AG04450 (cell line): ENCODE measurements at places on chromosomes 1 and 21. TPM values are rescaled to one million over a fixed set of nuclear protein-coding genes. Genes with fewer than 3 reads are reported as not detected.

GRCh38 chr1:79430437-79430836, 423.9 kb upstream of the ADGRL4 start:
- no peak for DNase-seq

GRCh38 chr21:25039461-25040380, 567.6 kb downstream of the MRPL39 start:
- DNase-seq, result no peak

The H3-3A gene
- 260 and 330 TPM in 2 replicates for polyA plus RNA-seq

DNA sequence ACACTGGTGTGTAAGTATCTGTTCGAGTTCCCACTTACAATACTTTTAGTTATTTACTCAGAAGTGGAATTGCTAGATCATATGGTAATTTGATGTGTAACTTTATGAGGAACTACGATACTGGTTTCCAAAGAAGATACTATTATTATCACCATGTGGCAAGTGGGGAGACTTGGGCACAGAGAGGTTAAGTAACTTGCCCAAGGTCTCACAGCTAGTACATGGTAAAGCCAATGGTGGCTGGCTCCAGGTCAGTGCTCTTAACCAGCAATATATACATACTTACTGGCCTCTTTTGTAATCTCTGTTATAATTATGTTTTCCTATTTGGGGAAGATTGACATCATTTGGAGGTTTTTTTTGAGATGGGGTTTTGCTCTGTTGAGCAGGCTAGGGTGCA, 138.9 kb upstream of the HNRNPU start:
- DNase-seq, result no peak

The TRAF3IP3 gene
- polyA plus RNA-seq, result 0.06 and 0.10 TPM in 2 replicates

DNA sequence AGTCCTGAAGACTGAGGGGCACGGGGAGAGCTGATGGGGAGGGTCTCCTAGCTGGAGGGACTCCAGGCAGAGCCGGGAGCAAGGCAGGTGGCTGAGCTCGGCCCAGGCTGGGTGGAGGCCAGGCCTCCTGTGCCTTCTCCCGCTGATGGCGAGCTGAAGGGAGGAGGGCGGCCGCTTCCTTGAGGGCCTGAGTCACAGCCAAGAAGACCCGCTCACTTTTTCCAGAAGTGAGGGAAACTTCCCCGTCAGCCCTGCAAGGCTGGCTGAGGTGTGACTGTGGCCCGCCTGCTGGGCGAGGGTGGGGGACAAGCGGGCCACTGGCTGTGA, 1.7 kb upstream of the VWA1 start:
- DNase-seq, result no peak

- DNase-seq, result no peak
These were observed 7.2 kb upstream of the SLX9 start for GRCh38 chr21:44932408-44933181.

- no peak for DNase-seq
These were observed 45.3 kb downstream of the SLC66A1 start for GRCh38 chr1:19357299-19357986.

DNA sequence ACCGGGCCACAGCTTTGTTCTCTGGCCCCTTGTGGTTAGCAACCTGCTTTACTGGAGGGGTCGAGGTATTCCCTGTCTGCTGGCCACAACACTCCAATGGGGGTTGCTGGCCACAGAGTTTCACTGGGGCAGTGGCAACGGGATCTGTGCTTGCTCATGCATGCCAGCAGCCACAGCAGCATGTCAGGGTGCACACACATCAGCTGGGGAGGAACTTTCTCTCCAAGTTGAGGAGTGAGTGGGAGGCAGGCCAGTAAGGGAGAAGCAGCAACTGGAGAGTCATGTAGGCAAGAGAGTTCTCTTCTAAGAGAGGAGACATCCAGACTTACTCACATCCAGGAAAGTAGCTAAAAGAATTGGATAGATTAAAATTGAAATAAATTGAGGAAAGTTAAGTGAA, 38.0 kb downstream of the SAMD13 start:
- DNase-seq, result no peak

GRCh38 chr1:28091043-28091781, 2.8 kb upstream of the EYA3 start:
- peak; percentile 45 for DNase-seq

DNA sequence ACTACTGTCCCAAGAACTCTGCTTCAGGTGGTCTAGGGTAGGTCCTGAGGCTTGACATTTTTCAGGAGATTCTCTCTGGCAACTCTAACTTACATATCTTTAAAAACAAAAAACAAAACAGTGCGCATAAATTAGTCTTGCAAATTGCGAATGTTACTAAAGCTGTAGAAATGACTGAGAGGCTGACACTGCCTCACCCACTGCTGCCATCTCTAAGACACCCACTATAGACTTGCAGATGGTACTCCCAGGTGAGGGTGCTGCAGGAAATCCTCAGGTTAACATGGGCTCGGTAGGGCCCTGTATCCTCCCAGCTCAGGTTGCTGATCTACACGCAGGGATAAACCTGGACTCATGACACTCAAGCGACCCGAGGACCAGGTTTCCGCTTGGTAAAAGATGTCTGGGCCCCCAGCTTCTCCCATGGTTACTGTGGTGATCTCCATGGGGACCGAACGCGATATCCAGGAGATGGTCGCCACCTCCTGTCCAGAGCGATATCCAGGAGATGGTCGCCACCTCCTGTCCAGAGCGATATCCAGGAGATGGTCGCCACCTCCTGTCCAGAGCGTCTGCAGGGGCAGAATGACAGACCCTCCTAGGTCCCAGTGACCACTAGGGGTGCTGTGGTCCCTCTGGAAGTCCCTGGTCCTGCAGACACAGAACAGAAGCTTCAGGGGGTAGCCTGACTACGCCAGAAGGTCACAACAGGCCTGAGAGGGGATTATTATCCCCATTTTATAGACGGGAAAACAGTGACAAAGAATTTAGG, 16.2 kb upstream of the LY9 start:
- DNase-seq, result no peak

GRCh38 chr1:155978973-155979429, 654 bp upstream of the ARHGEF2 start:
- no peak for DNase-seq

DNA sequence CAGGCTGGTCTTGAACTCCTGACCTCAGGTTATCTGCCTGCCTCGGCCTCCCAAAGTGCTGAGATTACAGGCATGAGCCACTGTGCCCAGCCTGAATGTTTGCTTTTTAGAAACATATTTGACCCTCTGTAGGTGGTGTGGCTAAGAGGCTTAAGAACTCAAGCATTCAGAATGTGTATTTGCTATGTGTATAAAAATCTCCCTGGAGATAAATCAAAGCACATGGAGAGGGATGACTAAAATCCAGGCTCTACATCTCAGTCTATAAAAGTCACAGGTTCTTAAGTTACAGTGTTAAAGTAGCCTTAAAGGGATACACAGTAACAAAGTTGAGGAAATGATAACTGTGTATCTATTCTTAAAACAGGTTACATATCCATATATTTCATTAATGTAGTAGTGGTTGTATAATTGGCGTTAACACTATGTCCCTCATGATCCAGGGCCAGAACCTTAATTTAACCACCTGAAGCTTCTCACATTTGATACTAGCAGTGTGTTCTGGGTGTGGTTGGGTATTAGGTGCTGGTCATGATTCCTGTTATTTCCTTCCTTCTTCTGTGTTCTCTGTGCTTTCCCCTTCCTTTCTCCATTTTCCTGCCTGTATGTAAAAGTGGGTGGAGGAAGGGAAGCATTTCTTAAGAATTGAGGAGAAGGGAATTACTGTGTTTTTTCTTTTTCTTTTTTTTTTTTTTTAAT, 16.2 kb downstream of the GIPC2 start:
- DNase-seq, result peak; percentile 73

- DNase-seq, result no peak
These were observed 567.3 kb upstream of the ADAMTS5 start for GRCh38 chr21:27534206-27534605.

- DNase-seq, result peak; percentile 48
These were observed 20.9 kb upstream of the VPS13D start for GRCh38 chr1:12208764-12209494.

GRCh38 chr1:230251644-230252191, 174.4 kb downstream of the PGBD5 start:
- no peak for DNase-seq

DNA sequence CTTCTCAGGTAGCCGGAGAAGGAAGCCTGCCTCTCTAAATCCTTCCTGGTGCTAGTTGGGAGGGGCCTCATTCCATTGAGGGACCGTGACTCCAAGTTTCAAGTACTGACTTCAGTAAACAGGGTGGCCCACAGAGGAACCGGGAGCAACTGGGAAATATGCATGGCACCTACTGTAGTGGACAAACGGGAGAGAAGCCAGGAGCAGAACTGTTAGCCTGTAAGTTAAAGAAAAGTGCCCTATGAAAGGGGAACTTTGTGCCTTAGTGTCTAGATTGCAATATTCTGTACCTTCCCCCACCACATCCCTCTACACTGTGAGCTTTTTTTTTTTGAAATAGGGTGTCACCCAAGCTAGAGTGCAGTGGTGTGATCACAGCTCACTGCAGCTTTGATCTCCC, 33.2 kb upstream of the KANK4 start:
- no peak for DNase-seq

DNA sequence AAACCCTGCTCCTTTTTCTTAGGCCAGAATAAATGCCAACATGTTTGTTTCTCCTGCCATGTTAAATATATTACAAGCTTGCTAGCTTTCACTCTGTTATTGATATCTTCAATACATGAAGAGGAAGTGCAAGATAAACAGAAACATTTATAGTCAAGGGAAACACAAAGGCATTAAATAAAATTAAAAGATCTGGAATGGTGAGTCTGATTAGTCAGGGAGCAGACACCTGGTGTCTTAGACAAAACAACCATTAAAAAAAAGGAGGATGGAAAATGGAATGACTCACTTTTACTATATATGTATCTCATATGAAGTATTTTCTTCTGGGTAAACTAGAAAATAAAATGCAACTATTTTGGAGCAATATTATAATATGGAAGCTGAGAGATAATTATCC, 123.3 kb downstream of the SMYD3 start:
- no peak for DNase-seq

The BSND gene
- polyA plus RNA-seq, result not detected in 2 replicates

The BMP8A gene
- polyA plus RNA-seq, result not detected in 2 replicates

DNA sequence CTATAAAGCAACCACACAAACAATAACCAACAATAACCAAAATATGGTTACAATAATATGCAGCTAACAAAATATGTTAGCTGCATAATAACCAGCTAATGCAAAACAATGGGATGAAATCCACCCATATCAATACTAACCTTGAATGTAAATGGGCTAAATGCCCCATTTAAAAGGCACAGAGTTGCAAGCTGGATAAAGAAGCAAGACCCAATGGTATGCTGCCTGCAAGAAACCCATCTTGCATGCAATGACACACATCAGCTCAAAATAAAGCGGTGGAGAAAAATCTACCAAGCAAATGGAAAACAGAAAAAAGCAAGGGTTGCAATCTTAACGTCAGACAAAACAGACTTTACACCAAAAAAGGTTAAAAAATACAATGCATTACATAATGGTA, 316.5 kb upstream of the NR5A2 start:
- no peak for DNase-seq

- no peak for DNase-seq
These were observed 30.0 kb downstream of the CACHD1 start for GRCh38 chr1:64499966-64500365.

DNA sequence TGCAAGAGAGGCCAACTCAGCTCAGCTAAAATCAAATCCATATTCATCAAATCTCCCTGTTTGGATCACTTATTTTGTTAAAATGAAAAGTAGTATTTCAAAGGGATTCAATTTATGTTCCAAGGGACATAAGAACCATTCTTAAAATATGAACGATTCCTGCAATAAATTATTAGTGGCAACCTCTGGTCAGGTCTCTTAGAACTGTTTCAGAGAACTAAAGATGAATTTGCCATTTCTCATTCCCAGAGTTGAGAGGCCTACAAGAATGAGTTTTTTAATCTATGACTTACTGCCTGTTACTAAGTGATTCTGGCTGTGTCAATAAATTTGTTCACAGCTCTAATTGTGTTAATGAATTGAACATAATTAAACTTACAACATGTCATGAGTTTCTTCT, 268.5 kb downstream of the SPATA17 start:
- no peak for DNase-seq

- no peak for DNase-seq
These were observed 7.6 kb downstream of the CD101 start for GRCh38 chr1:117009132-117009531.

The IL19 gene
- 0.07 TPM in 1 of 2 replicates, not detected in the other for polyA plus RNA-seq

The TDRD5 gene
- polyA plus RNA-seq, result not detected in 2 replicates

DNA sequence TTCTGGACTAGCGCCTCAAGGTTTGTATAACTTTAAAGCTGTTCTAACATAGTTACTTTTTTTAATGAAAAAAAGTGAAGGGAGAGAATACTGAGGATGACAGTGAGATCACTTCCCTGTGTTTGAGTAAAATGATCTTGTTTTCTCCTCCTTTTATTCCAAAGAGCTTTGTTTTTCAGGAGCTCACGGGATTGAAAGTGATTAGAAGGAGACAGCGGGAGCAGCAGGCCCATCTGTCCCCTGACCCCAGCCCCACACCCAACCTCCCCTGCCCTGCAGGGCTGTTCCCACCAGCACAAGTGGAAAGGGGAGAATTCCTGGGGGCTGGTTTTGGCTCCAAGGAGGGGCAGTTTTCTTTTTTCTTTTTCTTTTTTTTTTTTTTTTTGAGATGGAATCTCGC, 2.1 kb upstream of the DNMT3L start:
- no peak for DNase-seq

DNA sequence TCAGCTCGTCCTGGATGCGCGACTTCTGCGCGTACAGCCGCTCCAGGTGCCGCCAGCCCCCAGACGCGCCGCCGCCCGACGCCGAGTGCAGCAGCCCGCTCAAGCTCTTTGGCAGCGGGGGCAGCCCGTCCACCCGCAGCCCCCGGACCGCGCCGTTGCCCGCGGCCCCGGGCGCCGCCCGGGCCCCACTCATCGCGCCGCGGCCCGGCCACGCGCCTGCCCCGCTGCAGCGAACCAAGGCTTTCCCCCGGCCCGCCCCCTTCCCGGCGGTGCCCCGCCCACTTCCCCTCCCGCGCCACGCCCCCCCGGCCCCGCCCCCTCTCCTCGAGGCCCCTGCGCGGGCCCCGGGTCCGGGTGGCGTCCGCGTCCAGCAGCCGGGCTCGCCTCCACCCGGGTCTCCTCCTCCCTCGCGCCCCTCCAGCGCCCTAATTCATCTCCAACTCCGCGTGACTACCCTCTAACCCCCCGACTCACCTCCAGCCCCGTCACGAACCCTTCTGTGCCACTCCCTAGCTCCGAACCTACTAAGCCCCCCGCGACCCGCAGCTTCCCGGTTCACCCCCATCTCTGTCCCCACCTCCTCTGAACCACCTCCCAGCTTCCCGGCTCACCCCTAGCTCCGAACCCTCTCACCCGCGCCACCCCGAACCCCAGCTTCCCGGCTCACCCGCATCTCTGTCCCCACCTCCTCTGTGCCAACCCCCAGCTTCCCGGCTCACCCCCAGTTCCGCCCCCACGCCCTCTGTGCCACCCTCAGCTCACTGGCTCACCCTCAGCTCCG, at the start of gene FAM89A:
FAM89A (minus strand) TSS at position 236 of the 781 bp plus-strand sequence; CDS start at position 193, 43 bp downstream.
- DNase-seq, result no peak

- DNase-seq, result no peak
These were observed 179.0 kb downstream of the PTPRU start for GRCh38 chr1:29415156-29415830.

GRCh38 chr1:227192163-227192562, 126.1 kb downstream of the CDC42BPA start:
- peak; percentile 94 for DNase-seq
